Stimulated activated naive B cell treated with anti-CD40 and anti-IgM and Interleukin-4, amounts not matched to agents 10 μg/mL and 1 μg/mL and 100 μg/mL, for 72 hours (primary cell): ENCODE measurements at places on chromosomes 1 and 21.

DNA sequence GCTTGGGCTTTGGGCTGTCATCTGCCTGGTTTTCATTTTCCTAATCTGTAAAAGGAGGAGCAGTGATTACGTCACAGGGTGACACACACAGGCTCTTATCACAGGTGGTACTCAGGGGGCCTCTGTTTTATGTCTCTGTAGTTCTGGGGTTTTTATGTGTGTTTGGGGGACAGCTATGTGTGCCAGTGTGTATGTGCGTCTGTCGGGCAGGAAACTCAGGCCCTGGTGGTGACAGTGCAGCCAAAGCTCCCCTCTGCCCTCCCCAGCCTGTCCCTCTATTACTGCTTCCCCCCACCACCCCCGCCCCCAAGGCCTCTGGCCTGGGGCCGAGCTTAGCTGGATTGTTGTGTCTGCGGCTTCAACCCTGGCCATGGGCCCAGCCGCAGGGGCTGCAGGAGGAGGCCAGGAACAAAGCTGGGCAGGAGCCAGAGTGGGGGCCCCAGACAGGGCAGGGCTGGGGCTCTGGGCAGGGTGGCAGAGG lies 13.3 kb downstream of the MFAP2 start:
- no peak for DNase-seq

DNA sequence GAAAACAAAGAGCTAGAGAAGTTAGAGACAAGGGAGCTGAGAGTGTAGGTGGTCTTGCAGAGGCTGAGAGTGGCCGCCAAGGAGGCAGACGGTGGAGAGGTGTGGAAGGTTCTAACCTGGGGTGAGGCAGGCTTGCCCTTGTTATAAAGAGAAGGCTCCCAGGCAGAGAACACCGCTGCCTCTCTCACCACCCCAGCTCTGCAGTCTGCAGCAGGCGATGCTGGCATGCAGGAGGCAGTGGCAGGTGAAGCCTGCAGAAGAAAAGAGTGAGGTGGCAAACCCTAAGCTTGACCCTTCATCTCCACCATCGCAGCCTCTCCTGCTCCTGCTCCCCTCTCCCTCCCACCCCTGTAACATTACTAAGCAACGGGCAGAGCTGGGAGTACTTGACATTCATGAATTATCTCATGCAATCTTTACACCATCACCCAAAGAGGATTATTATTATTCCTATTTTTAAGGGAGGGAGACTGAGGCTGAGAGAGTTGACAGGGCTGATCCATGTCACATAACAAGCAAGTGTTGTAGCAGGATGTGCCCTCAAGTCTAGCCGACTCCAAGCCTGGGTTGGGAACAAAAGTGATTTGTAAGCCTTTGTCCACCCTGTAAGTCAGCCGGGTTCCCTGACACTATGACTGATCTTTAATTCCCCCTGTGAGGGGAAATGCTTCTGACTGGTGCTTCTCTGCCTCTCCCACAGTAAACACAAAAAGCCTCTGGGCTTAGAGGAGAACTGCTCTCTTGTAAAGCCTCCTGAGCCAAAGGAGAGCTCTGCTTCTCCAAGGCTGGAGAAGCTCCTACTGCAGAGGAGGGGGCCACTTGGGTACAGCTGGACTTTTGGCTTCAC lies 36.1 kb downstream of the KANK4 start:
- no peak for DNase-seq

DNA sequence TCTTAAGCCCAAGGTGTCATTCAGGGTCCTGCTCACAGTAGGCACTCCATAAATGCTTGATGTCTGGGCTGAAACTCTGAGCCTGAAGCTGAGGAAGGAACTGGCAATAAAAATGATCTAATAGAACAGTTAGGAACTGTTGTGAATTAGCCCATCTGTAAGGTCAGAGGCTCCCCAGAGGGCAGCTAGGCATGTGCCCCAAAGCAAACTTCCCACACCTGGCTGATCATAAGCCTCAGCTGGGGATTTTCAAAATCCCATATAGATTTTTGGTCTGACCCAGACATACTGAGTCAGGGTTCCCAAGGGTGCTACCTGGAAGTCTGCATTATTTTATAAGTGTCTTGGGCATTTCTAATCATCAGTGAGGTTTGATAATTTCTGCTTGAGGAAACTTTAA lies 309.4 kb upstream of the PROX1 start:
- no peak for DNase-seq

DNA sequence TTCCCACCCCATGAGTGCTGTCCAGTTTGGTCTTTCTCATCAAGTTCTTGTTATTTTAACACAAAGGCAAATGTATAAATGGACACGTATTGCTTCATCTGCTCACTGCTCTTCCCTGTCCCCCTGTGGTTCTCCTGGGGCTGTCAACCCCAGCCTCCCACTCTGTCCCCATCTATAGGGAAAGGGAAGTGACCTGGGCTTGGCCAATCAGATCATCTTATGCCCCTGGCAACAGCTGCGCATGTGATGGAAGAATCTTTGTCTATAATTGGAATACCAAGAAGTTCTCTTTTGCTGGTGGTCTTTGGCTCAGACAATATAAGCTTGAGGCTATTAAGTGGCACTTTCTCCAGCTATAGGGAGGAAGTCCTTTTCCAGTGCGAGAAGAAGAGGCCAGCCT lies 4.7 kb upstream of the CCSAP start:
- no peak for DNase-seq

DNA sequence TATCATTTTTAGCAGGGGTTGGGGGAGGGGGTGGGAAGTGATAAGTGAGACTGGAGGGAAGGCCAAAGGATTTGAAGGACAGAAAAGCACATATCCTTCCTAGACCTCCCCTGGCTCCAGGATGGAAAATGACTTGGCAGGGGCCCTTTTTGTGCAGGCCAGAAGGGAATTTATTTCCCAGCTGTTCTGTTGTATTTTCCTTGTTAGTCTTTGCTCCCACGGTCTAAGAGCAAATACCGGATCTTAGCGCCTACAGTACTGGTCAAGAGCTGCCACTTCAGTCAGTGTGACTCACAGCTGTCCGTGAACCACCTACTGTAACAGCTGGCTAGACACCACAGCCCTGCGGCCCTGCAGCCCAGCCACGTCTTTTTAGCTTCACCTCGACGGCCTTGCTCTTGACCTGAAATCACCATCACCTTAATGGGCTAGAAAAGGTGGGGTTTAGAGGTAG lies 51.0 kb upstream of the ERRFI1 start:
- DNase-seq = no peak

DNA sequence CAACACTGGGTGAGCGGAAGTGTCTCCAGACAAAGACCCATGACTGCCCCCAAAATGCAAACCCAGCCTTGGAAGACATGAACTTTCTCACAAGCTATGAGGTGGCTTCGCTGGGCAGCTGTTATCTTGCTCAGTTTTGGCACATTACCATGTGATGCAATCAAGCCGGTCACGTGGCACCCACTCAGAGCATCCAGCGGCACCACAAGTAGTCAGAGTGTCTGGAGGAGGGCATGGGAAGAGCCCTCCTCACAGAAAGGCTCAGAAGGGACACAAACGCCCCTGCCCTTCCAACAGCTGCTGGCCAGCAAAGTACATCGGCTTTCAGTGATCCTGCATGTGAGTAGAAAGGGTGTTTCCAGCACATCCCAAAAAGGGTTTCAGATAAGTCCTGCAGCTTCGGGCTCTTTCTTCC lies 145.5 kb upstream of the IRF2BP2 start:
- DNase-seq = no peak
